ENCODE measurements at places on chromosomes 4 and X.

DNA sequence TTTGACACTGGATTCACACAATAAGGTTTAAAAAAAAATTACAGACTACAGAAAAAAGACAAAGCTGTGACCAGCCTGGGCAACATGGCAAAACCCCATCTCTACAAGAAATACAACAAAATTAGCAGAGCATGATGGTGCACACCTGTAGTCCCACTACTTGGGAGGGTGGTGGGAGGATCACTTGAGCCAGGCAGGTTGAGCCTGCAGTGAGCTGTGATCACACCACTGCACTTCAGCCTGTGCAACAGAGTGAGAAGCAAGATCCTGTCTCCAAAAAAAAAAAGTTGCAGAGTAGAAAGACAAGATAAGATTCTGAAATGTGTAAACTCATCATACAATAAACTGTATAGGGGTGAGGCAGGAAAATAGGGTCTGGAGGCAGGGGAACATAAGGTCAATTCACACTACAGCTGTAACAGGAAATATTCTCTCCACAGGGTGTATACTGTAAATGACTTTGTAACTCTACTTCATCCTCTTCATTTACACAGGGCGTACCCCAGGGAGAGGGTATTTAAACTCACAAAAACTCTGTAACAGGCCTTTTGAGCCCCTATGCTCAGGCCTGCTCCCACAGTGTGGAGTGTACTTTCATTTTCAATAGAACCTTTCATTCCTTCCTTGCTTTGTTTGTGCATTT lies 112.6 kb upstream of the MAPK10 start:
- no peak for DNase-seq

- DNase-seq, result no peak
Observed at GRCh38 chr4:1752284-1753041, 31.1 kb downstream of the TACC3 start.

GRCh38 chrX:87374324-87374723 lies 143.3 kb upstream of the KLHL4 start:
- DNase-seq, result no peak

DNA sequence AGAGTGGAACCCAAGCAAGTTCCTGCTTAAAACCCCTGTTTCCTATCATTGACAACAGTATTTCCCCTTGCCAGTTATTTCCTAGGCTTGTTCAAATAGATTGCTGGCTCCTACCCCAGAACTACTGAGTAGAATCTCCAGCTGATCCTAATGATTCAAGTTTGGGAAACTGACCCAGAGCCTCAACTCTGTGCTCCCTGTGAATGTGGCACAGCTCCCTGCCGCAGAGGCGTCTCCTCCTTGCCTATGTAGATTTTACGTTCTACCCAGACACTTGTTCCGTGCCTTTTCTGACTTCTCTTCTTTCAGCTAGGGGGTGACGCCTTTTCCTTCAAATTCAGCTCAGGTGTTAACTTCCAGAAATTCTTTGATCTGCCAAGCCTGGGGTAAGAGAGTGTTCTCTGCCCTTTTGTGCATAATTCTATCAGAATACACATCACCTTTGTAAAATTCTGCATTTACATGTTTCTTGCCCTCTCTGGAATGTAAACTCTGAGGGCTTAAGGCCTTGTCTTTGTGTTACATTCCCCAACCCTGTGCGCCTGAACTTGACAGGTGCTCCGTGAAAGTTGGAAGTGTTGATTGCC lies 4.4 kb downstream of the LSM6 start:
- DNase-seq, result no peak

GRCh38 chrX:27463187-27463586 lies at the start of gene PPP4R3C:
PPP4R3C (minus strand) TSS chrX:27463341; CDS start chrX:27463296, 45 bp downstream.
- DNase-seq, result no peak

- DNase-seq, result no peak
Observed at GRCh38 chrX:129719931-129720530, 18.7 kb upstream of the XPNPEP2 start.

DNA sequence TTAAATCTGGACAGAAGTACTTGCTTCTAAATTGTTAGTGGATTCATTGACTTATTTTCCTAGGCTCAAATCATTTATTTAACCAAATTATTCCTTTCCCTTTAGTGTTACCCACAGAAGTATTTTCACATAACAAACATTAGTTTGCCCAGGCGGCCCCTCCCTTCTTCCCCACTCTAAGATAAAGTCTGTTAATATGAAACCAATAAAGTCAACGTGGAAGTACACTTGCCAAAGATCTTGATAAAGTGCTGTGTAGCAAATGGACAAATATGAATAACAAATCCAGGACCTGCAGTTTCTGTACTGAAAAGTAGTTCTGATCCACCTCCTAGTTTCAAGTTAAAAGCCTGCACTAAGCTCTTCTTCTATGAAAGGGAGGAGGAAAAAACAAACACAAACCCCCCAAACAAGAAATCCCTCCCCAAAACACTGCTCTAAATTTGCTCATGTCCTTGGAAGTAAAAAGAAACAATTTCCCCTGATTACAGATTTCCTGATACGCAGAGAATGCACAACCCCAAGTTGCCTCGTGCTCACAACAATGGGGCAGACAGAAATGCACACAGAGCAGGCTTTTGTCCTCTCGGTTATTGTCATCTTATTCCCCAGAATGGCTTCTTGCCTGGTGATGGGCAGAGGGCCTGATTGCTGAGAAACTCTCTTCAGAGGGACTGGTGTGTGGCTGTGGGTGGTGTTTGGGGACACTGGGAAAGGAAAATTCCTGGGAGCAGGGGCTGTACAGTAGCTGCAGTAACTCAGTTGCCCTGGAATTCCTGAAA lies 23.2 kb downstream of the TMSB4X start:
- DNase-seq, result no peak

GRCh38 chr4:46404981-46405380 lies 15.1 kb upstream of the GABRA2 start:
- no peak for DNase-seq

DNA sequence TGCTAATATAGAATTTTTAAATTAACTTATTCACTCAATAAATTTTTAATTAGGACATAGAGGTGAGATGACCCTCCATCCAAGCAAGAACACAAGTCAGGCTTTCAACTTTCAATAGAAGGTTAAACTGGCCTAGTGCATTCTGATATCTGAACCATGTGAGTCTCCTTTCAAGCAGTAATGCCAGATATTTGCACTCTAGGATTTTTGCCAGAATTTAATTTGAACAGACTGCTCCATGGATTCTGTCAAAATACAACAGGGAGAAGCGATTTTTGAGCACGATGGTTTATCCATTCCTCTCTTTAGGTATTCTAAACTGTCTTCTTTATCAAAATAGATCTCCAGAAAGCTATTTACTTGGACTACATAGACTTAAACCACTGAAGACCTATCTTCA lies 72.0 kb upstream of the DCLK2 start:
- DNase-seq, result no peak

DNA sequence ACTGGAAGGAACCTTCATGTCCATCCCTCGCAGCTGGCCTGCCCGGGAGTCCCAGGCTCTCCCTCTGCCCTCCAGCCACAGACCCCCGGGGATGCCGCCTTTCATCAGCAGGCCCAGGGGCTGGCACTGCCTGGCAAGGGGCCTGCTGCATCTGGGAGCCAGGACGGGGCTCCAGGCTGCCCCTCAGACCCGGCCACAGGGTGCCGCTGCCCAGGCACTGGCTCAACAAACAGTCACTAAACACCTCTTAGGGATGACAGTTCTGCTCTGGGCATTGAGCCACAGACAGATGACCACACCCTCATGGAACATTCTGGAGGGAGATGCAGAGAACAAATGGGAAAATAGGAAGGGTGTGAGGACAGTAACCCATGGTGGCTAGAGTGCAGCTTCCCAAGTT lies 109.3 kb downstream of the HMX1 start:
- no peak for DNase-seq

DNA sequence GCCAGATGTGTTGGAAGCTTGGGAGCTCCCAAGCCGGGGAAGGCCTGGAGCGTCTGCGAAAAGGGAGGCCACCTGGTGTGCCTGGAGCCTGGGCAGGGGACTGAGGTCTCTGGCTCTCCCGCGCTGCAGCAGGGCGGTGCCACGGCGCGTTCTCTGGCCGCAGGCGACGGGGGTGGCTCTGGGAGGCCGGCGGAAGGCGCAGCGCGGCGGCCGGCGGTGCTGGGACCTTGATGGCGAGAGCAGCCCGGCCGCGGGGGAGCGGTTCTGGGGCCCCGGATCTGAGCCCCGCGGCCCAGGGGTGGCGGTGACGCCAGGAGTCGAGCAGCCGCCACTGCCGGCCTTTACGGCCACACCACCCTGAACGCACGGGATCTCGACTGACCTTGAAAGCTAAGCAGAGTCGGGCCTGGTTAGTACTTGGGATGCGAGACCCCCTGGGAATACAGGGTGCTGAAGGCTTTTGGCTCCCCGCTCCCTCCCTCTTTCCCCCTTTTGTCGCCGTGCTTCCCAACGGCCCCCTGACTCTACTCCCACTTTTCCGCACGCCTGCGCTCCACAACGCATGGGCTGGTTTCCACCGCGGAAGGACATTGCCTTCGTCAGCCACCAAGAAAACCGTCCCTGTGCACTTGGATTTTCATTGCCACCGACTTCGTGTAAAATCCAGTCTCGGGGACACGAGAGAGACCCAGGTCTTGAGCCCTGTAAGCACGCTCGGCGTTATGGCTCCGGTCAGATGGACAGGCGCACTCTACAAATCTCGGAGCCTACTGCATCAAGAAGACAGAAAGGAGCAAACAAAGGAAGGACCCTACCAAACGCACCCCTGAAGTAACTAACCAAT lies 9.5 kb downstream of the FRG2 start:
- no peak for DNase-seq

- DNase-seq, result no peak
Observed at GRCh38 chrX:87063642-87064041, 454.0 kb upstream of the KLHL4 start.

GRCh38 chr4:71187404-71188155 lies 151.2 kb upstream of the SLC4A4 start:
- DNase-seq, result no peak

DNA sequence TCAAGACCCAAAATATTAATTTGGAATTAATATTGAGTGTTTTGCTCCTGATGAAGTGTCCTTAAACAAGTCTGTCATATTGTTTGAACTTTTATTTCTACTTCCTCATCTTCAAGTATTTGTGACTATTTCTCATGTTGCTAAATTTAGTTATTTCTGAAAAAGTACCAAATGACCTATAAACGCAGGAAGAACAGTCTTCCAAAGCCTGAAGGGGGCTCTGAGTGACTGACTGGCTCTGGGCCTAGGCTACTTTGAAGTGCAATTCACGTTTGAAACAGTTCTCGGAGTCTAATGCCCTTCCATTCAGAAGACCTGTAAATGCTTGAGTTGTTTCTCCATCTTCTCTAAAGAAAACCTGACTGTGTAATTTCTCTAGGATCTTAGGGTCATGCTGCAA lies 26.5 kb downstream of the GALNT7 start:
- no peak for DNase-seq

- no peak for DNase-seq
Observed at GRCh38 chr4:14293582-14293981, 666.1 kb upstream of the BOD1L1 start.

DNA sequence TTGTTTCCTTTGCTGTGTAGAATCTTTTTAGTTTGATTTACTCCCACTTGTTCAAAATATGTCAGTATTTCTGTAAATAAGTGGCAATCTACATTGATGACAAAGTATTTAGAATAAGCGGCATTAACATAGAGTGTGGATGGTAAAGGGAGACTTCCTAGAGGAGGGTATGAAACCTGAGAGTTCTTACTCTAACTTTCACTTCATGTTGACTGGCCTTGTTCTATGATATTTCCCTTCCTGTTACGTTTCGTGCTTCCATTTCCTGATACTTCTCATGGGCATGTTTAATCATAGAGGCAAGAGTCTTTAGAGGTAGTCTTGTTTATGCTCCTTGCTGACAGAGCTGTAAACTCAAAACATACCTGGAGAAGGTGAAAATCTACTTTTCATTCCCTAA lies 408.9 kb downstream of the GLUD2 start:
- no peak for DNase-seq

DNA sequence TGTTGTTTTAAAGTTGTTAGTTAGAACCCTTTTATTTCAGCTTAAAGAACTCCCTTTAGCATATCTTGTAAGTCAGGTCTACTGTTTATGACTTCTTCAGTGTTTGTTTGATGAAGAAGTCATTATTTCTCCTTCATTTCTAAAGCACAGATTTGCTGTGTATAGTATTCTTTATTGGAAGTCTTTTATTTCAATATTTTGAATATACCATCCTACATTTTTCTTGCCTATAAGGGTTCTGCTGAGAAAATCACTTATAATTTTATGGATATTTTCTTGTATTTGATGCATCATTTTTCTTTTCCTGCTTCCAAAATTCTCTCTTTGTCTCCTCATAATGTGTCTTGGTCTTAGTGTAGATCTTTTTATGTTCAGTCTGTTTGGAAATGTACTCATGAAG lies 134.5 kb downstream of the CPXCR1 start:
- no peak for DNase-seq

- no peak for DNase-seq
Observed at GRCh38 chr4:7990807-7991459, 51.3 kb upstream of the AFAP1 start.

Measured in NK-92 treated with Interleukin-12 subunit alpha and Interleukin-12 subunit beta, amount 100 ng/mL, for 24 hours (cell line).